Cerebellar cortex (tissue), 1 donor: ENCODE measurements at places on chromosomes 11 and 22.

GRCh38 chr22:39292561-39293074 lies 26.8 kb downstream of the RPL3 start:
- DNase-seq, result peak; percentile 54

GRCh38 chr22:29396126-29396525 lies 7.8 kb upstream of the AP1B1 start:
- no peak for DNase-seq

DNA sequence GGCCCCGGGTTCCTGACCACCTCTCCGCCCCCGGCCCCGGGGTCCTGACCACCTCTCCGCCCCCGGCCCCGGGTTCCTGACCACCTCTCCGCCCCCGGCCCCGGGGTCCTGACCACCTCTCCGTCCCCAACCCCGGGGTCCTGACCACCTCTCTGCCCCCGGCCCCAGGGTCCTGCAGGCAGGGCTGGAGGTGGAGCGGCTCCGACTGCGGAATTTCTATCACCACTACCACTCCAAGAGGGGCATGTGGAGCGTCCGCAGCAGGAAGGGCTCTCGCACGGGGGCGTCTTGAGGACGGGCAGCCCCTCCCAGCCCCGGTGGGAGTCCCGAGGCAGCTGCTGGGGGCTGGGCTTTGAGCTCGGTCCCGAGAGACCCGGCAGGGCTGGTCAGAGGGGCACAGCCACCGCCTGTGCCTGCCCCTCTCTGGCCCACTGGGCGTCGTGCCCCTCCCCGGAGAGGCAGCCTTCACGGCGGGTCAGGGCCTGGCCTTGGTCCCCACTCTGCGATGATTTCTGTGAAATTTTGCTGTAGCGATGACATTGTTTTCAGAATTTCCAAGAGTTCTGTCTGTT lies 12.3 kb downstream of the B4GALNT4 start:
- no peak for DNase-seq

DNA sequence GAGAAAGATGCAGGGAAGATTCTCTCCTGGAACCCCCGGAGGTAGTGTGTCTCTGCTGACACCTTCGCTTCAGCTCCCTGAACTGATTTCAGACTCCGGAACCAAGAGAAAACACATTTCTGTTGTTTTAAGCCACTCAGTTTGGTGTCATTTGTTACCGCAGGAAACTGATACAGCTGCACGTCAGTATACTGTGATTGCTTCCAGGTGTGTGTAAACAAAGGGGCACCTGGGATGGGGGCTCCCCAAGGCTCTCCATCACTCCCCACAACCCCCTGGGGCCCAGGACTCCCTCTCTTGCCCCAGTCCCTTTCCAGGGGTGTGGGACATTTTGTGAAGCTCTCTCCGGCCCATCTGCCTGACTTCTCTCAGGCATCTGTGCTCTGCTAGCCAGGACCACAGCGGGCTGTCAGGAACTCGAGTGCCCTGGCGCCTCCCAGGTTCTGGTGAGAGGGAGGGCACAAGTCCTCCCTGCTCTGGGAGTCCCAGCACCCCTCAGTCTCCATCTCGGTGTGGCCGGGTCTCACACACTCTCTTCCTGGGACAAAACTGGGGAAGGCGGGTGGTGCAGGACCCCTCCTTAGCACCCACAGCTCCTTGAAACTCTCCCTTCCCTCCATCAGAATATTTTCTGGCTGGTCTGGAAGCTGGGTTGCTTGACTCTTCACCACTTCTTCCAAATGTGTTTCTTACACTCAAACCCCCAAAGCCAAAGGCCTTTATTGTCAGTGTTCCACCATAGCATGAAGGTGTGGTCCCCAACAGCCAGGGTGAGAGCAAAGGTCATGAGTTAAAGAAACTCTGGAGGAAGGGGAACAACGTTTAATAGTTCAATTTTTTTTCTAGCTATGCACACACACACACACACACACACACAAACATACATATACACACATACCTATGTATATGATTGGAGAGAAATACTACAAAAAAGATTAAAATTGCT lies 35.0 kb upstream of the TSKU start:
- no peak for DNase-seq

DNA sequence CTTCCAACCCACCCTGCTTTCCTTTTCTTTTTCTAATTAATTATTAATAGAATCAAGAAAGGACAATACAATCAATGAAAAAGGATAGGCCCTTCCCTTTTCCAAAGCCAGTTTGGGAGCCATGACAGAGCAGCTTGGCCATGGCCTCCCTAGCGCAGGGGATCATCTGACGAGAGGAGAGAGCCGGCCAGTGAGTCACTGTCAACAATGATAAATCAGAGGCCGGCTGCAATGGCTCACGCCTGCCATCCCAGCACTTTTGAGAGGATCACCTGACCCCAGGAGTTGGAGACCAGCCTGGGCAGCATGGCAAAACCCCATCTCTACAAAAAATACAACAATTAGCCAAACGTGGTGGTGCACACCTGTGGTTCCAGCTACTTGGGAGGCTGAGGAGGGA lies 27.5 kb upstream of the KRTAP5-7 start:
- DNase-seq, result no peak

GRCh38 chr11:68649851-68650555 lies 34.3 kb upstream of the GAL start:
- no peak for DNase-seq

GRCh38 chr22:40749829-40750228 lies 69.3 kb downstream of the SLC25A17 start:
- no peak for DNase-seq

DNA sequence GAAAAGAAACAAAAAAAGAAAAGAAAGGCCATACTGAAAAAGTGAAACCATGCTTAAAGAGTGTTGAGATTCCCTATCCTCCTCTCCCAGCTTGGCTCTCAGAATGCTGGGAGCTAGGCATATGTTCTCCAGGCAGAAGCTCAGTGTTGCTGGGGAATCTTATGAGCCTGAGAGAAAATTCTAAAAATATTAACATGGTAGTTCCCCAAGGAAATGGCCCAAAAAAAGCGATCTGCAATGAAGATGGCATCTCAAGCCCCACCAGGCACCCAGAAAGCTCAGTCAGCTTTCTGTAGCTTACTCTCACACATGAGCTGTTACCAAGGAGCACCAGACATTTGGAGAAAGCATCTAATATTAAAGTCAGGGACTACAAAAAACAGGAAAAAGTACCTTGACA lies 94.5 kb downstream of the CD44 start:
- no peak for DNase-seq
